ENCODE measurements at places on chromosomes 2 and 18.
A peak's percentile ranks its signal among the peaks of the same experiment; 100 is the strongest.

DNA sequence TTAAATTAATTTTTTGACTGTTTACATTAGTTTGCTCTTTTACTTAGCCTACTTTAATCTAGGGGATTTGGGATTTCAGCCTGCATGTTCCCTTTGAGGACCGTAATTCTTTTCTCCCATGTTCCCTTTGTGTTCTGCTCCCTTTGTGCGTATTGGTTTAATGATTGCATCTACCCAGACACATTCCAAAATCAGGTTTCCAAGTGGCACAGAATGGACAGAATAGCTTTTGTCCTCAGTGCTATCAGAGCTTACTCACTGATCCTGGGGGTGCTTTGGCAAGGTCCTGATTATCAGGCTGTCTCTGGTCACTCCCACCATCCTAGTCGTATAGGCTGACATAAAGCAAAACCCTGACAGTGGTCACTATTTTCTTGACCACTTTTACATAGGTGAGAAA lies 867.5 kb downstream of the TSN start:
- no peak for DNase-seq

DNA sequence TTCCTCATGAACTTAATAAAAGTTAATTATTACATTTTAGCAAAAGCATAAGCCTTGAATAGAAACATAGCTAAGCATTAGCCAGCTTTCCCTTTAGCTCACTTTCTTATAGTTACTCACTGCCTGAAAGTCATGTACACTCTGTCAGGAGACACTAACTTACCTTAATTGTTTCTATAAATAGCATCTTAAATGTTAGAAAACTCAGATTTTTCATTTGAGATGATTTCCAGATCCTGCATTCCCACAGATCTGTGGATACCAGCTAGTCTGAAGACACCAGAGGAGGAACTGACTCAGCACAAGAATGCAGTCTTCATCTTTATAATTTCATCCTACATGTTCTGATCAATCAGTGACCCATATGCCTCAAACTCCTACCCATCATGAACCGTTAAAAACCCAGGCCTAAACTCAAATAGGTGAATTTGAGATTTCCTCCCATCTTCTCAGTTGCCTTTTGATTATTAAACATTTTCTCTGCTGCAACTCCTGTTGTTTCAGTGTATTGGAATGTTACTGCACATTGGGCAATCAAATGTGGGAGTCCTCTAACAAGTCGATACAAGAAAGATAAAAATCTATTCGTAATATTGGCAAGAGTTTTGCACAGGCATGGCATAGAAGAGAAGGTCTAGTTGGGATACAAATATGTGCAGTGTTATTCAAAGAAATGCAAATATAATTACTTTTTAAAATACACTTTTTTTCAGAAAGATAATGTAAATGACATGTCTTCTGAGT lies 857.4 kb upstream of the CDH2 start:
- DNase-seq: no peak

DNA sequence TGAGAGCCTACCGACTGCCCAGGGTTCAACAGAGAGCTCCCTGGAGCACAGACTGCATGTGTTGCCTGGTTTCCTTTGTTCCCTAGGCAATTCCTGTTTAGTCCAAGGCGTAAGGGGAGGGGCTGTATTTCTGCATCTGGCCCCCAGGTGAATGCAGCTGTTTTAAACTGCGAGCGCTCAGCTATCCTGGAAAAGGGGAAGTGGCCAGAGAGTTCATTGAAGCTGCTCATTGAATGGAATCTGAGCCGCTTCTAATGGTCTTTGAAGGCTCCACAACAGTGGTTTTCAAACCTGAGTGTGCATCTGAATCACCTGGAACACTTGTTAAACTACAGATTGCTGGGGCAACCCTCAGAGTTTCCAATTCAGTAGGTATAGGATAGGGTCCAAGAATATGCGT lies 18.1 kb downstream of the MAPK4 start:
- DNase-seq: no peak

DNA sequence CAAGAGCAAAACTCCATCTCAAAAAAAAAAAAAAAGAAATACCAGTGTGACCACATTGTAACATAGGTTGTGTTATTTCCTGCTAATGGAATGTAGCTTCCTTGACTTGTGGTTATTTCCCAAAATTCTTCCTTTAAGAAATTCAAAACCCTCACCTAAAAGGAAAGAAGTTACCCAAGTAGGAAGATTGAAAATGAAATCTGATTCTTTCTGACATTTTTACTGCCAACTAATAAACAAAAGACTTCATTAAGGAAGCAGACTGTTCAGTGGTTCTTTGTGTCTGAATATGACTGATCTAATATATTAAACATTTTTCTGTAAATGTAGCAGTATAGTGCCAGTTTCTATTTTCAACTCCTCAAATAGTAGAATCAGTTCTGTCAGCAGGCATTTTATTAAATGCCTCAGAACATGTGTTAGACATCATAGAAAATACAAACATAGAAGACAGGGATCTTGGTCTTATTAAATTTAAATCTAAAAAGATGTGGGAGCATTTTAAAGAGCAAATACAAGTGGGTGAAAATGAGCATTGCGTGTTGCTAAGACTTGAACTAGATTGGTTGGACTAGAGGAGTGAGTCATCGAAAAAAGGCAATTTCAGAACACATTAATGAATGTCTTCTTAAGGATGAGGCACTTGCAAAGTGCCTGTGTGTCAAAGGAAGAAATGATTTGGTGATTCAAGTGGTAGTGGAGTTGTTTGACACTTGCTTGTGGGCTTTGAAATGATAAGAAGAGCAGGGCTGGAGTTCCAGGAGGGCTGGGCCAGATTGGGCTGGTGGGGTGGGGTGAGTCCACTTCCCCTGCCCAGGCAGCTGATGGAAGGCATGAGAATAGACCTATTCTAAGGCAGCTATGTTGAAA lies 53.4 kb downstream of the PKP4 start:
- DNase-seq: peak; percentile 52

- DNase-seq: no peak
Observed at GRCh38 chr18:68519336-68519735, 195.6 kb downstream of the TMX3 start.

DNA sequence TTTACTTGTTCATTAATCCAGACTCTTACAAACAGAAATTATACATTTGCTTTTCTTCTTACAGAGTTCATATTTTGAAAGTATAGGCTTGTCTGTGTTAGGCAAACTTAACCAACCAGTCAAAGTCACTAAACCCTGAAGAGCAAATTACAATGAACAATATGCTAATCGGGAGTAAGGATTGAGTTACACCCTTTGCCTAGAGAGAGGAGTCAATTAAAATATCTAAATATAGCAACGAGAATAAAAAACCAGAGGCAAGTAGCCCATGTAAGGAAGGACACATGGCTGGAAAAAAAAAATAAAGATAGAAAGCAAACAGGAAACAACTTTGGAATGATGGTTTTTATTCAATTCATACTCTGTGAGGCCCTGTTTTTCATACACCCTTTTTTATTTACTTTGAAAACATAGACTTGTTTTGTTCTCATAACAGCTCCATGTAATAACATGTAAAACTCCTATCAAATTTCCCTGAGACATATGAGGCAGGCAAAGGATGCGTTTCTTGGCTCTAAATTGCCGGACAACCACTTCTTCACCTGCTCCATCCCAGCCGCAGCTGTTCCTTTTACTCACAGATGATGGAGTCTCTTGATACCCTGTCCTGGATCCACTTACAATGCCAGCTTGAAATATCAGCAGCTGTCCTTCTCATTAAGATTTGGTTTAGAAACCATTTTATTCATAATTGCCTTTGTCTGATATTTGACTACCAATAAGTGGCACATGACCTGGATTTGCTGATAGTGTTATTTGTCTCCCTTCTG lies 767.7 kb upstream of the GCFC2 start:
- DNase-seq: no peak

DNA sequence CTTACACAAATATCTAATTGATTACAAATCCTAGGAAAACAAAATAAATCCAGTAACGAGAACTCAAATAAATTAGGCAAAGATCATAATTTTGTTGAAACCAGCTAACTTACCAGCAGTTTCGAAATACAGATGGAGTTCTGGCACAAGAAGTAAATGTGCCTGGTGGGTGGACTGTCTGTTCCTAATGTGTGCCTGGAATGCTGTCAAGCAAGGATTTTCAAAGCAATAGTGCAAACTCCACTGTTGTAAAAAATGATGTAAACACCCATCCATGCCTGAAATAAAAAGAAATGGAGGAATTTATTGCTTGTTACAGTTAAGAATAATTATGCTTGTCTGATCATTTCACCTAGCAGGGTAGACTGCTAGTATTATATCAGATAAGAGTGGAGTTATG lies 423.9 kb upstream of the MAP2 start:
- DNase-seq: no peak

DNA sequence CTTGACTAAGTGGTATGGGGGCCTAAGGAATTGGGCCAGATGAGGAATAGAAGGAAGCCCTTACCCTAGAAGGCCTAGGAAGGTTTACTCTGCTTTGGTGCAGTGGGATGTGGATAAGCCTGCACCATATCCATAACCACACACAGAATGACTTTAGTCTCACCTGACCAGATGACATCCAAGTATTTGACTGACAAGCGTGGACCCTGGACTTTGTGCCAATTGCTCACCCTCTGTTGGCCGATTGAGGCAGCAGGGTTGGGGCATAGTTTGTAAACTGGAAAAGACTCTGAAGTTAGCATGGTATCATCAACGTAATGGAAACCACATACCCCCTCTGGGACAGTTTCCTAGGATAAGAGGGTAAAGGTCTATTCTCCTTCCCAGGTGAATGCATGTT lies 36.5 kb upstream of the SERPINE2 start:
- DNase-seq: no peak

DNA sequence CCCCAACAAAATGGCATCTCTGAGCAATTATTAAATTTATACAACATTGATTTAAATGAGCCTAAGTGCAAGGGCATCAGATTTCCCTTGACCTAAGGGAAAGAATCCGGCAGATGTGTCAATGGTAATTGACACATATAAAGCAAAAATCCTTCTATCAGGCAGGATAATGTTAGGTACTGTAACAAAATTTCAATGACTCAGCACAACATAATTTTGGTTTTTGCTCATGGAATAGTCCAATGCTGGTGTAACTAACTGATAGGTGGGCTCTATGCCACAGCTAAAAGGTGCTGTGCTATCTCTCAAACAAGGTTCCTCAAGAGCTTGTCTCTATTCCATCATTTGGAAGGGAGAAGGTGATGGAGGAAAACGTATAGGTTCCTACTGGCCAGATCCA lies 68.3 kb upstream of the MEIS1 start:
- no peak for DNase-seq

- no peak for DNase-seq
Observed at GRCh38 chr2:150783015-150783414, 295.5 kb upstream of the RND3 start.

GRCh38 chr2:88187038-88187676 lies 17.0 kb downstream of the THNSL2 start:
- peak; percentile 9 for DNase-seq

DNA sequence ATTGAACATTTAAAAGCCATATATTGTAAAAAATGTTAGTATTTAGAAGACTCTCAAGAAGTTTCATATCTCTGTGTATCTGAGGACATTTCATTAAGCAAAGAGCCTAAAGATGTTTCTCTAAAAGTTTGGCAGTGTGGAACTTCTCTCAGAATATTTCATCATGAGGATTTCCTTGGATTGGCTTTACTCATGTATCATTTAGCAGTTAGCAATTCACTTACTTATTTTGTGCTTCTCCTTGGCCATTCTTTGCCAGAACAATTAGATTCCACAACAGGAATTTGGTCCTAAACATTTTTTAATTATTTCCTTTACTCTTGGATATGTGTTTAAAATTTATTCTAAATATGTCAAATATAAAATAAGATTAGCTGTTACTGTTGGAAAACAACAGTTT lies 345.0 kb upstream of the LRRTM4 start:
- DNase-seq: no peak

GRCh38 chr2:198066597-198066996 lies 262.2 kb downstream of the PLCL1 start:
- no peak for DNase-seq

DNA sequence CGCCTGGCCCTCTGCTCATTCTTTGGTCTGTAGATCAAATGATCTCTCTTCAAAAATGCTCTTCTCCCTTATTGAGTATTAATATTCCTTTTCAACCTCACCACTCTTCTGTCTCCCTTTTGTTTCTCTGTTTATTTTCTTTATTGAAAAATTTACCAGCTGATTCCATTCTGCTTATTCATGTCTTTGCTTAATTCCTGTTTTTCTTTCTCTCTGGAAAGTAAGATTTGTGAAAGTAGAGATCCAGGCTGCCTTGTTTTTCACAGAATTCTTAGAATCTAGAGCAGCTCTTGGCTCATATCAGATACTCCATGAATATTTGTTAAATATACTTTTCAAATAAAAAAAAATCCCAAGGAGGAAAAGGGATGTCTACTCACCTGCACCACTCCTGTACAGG lies 157.0 kb downstream of the DOCK10 start:
- no peak for DNase-seq

- no peak for DNase-seq
Observed at GRCh38 chr2:239318151-239318611, 82.6 kb downstream of the HDAC4 start.

DNA sequence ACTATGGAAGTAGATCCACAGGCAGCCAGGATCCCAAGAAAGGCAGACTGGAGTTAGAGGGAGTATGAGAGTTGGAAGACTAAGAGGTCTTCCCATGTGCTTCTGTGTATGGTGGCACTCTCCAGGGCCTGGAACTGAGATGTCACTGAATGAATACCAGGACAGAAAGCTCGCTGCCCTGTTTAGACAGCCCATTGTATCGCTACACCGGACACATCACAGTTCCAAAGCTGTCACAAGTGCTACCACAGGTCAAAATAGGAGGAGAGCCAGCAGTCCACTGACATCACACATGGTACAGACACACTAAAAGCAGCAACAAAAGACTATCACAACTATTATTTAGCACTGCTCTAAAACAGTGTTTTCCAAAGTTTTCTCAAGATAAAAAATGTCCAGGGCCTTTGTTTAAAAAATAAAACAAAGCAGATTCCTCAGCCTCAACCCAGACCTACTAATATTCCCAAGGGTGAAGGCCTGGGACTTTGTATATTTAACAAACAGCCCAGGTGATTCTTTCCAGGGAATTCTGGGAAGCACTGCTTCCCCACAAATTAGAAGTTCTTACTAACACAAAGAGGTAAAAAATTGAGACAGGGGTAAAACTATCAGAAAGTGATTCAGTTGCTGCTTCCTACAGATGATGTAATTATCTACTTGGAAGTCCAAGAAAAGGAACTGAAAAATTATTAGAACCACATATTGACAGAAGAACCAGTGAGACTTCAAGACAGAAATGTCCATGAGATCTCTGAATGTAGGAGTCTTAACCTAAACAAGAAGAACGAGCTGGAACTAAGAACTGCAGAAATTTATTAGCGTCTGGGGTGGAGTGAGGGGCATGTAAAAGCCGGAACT lies 116.0 kb downstream of the DTNB start:
- no peak for DNase-seq

GRCh38 chr2:58571181-58571852 lies 330.2 kb upstream of the FANCL start:
- peak; percentile 34 for DNase-seq

- DNase-seq: no peak
Observed at GRCh38 chr2:55926246-55926645, 2.7 kb upstream of the EFEMP1 start.

- DNase-seq: no peak
Observed at GRCh38 chr2:120746144-120746543, 10.5 kb downstream of the GLI2 start.
